AG09309 (cell line): ENCODE measurements at places on chromosomes 1 and 21.

GRCh38 chr1:19438516-19439195 lies 46.7 kb downstream of the CAPZB start:
- DNase-seq = no peak

DNA sequence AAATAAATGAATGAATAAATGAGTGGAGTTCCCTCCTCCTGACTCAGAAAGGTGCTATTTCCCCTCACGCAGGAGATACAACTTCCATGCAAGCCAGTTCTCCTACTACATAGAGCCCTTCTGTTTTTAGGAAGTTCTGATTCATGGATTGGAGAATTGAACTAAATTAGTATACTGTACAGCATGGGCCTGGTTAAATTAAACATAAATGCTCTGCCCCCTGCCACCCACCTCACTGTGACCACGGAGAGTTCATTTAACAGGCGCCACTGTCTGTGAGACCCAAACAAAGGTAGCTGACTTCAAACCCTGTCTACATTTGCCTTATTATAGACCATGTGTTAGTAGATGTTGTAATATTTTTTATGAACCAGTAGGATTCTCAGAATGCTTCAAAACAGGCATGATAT lies 9.1 kb upstream of the IRF2BP2 start:
- no peak for DNase-seq

- DNase-seq = no peak
Observed at GRCh38 chr1:101323535-101323934, 86.7 kb downstream of the S1PR1 start.

DNA sequence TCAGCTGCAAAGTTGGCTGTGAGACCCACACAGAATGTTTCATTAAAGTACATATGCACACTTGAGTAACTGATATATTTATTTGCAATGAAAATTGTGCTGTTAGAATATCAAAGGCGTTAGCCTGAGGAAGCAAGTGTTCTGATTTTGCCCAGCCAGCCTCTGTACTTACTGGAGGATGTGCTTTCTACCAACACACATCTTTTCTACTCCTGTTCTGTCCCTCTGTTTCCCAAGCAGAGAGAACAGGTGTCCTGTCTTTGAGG lies 31.4 kb downstream of the ELAVL4 start:
- no peak for DNase-seq

DNA sequence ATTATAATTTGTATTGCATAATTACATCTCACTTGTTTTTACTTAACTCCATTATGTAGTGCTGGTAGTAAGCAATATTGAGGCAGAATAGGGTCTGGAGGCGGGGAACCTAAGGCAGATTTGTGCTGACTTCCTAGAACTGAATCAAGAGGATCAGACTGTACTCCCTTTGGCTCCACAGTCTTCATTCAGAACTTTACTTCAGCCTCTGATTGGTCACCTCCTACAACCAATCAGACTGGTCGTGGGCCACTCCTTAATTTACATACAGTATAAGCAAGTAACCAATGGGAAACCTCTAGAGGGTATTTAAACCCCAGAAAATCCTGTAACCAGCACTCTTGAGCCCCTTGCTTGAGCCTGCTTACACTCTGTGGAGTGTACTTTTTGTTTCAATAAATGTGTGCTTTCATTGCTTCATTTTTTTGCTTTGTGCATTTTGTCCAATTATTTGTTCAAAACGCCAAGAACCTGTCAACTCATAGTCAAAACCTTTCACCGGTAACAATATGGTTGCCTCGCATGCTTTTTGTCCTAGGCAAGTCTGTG lies 31.6 kb downstream of the ZBTB8OS start:
- no peak for DNase-seq

DNA sequence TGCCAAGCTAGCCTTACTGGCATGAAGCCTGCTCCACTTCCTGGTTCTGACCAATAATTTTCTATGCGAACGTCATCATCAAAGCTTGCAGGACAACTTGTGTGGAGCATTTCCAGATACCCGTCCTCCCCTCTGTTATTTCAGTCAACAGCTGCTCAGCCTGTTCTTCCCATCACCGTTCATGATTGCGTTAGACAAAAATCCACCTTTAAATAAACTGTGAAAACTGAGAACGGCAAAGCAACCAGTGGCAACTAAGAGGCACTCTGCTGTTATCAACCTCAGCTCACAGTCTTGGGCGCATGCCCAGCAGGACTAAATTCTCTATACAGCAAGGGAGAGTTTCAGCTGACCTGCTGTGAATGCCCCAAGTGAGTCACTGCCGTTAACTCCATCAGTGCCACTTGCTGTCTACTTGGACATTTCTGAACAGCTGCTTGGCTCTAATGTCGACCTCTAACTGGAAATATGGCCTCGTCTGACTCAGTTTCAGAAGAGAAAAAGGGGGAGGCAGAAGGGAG lies 207.4 kb upstream of the RUNX1 start:
- peak; percentile 95 for DNase-seq

- DNase-seq = no peak
Observed at GRCh38 chr1:234955107-234955731, 173.4 kb downstream of the TOMM20 start.

DNA sequence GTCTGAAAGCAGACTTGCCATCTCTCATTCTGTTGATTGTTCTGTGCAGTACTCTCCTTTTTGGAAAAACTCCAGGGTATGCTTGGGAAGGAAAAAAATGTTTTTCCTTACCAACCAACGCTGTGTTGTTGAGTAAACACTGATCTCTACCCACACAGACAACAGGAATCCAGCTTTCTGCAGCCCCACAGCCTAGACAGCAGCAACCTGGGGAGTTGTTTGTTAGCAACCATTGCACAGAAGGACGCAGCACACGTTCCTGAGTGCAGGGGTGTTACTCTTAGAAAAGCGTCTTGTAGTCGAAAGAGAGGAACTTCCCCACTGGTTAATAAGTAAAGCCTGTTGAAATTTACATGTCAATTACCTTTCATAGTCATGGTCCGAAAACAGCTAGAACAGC lies 56.6 kb downstream of the SMYD2 start:
- no peak for DNase-seq

- DNase-seq = no peak
Observed at GRCh38 chr21:42208801-42209490, 10.0 kb upstream of the ABCG1 start.

DNA sequence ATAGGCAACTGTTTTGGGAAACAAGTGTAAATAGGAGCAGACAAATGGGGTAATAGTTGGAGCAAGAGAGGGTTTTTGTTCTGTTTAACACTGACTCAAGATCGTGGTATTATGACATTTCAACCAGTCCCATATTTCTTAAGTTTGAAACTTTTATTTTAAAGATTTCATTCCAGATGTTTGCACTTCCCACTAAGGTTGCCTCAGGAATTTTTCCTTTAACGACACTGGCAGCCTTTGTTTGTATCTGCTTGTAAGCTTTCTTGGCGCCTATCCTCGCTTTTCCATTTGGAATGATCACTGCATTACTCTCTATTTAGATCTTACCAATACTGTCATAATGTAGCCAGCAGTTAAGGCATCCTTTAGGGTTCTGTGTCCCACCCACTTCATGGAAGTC lies 67.7 kb downstream of the ALG6 start:
- DNase-seq = no peak

GRCh38 chr1:211355873-211356272 lies 29.2 kb downstream of the TRAF5 start:
- DNase-seq = no peak

- no peak for DNase-seq
Observed at GRCh38 chr1:109109906-109110305, 4.0 kb upstream of the ELAPOR1 start.
